ENCODE measurements at places on chromosomes 1 and 21. TPM values are rescaled to one million over a fixed set of nuclear protein-coding genes. Genes with fewer than 3 reads are reported as not detected.

Gene RPRD2
- 42.3 TPM for total RNA-seq

Gene SPRR2G
- total RNA-seq = not detected

Gene SLC35F3
- total RNA-seq = 36.4 TPM

Gene CRYBG2
- 10.3 TPM for total RNA-seq

Gene ARPC5
- 186 TPM for total RNA-seq

Gene TAS1R1
- not detected for total RNA-seq

Gene SCMH1
- total RNA-seq = 25.5 TPM

Gene TRIM67
- not detected for total RNA-seq

Gene FTCD
- 1.3 TPM for total RNA-seq

Gene ADSS2
- 52.5 TPM for total RNA-seq

Gene ERICH3
- not detected for total RNA-seq

Data from activated naive CD8-positive, alpha-beta T cell treated with anti-CD3 and anti-CD28 coated beads, Interleukin-2, amount 10 ng/mL, durations not matched to agents 7 days and 5 days (primary cell).